ENCODE measurements at places on chromosomes 3 and 15.
A peak's percentile ranks its signal among the peaks of the same experiment; 100 is the strongest.

GRCh38 chr3:157058392-157059071, 101.4 kb downstream of the CCNL1 start:
- DNase-seq, result no peak

DNA sequence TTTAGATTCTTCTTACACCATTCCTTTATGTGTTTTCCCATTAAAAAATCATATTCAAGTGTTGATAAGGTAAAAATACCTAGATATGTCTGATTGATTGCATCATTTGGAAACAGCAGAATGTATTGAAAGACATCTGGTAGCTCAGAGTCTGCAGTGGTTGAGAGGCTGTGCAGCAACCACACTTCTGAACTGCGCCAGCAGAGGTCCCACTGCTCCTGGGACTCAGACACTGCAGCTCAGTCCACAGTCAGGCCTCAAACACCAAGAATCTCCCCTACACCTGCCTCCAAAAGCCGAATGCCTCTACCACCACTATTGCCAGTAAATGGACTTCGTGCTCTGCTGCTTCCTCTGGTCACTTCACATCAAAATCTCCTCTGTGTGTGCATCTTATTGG, 176.9 kb upstream of the LMCD1 start:
- peak; percentile 37 for DNase-seq

DNA sequence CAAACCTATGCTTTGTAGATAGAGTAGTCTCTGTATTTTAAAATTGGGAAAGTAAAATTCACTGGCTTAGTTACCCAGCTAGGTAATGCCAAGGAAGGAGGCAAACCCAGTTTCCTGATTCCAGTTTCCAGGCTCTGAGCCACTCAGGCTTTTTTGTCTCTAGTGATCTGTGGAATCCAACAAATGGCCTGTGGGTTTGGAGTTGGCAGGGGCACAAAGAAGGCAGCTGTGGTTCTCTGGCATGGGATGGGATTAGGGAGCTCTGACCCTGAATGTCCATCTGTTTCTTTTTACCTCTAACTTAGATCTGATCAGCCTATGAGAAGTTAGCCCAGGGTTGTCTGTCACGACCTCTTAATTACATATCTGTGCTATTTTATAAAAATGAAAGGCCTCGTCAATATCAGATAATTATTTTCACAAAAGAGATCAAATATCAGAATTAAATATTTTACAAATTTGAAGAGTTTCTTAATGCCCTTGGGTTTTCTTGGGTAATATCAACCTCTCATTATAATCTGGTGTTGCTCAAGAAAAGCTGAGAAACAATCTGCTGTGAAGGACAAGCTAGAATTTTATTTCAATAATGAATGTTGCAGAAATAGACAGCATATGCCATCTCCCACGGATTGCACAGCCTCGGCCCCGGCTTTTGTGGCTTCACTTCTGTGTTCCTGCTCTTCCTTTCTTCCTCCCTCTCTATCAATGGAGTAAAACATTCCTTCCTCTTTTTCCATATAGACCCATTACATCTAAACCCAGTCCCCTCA, 63.7 kb upstream of the DAZL start:
- DNase-seq, result no peak

DNA sequence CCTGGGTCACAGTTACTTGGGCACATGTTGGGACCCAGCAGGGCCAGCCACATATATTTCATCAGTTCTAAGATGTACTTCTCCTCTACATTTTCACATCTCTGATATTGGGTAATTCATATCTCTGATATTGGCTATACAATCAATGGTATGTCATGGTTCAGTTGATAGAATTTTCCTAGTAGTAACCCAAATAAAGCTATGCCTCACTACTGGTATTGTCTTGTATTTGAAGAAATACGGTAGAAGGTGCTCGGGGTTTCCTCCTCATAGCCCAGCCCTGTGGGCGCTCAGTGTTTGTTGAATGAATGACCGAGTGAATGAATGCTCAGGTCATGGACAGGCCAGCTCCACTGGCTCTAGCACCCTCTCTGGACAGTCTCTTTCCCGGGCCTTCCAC, 94.1 kb downstream of the RAB11A start:
- DNase-seq, result no peak

DNA sequence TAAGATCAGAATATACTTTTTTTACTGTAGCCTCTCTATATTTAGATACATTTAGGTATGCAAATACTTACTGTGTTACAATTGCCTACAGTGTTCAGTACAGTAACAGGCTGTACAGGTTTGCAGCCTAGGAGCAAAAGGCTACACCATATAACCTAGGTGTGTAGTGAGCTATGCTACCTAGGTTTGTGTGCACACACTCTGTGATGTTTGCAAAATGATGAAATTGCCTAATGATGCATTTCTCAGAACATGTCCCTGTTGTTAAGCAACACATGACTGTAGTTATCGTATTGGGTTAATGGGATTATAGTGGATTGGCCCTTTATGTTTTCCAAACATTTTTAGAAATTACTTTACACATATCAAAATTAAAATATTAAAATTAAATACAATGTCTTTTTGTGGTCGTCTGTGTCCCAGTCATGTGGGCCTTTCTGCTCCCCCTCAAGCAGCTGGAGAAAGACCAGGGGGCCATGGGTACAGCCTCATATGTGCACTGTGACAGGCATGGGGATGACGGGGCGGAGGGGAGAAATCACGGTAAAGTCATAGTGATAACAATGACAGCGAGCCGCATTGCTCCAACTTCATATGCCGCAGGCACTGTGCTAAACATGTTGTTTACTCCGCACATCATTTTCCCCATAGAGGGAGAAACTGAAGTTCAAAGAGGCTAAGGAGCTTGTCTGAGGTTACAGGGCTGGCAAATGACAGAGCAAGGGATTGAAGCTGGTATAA, 27.4 kb upstream of the PLA2G4E start:
- DNase-seq, result no peak

GRCh38 chr3:43102773-43103480, 3.0 kb downstream of the POMGNT2 start:
- no peak for DNase-seq

DNA sequence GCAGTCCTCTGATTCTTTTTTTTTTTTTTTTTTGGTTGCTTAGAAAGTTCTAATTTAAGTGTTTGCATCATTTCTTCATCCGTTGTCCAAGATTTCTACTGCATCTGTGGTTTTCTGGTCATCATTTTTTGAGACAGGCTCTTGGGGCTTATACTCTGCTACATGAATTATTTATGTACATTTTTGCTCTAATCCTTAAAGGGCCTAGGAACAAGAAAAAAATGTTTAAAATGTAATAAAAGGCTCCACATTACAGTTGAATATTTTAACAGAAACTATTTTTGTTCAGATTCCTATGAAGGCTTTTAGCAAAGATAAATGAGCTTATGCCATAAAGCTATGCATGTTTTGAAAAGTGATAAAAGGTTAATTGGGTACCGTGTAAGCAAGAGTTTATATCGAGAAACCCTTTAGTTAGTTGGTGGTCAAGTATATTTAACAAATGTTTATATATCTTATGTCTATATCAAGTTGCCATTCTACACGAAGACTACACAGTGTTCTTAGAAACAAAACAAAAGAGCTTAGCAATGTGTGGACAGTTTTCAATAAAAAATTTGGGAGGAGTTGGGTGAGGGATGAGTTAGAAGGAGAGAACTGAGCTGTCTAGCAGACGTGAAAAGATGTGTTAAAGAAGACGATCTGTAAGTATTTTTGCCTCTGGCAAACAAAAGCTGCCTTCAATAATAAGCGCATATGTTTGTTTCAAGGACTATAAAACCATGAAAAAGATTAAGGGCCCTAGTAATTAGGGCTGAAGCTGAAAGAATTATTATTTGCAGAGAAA, 563.6 kb upstream of the NAALADL2 start:
- DNase-seq, result no peak

DNA sequence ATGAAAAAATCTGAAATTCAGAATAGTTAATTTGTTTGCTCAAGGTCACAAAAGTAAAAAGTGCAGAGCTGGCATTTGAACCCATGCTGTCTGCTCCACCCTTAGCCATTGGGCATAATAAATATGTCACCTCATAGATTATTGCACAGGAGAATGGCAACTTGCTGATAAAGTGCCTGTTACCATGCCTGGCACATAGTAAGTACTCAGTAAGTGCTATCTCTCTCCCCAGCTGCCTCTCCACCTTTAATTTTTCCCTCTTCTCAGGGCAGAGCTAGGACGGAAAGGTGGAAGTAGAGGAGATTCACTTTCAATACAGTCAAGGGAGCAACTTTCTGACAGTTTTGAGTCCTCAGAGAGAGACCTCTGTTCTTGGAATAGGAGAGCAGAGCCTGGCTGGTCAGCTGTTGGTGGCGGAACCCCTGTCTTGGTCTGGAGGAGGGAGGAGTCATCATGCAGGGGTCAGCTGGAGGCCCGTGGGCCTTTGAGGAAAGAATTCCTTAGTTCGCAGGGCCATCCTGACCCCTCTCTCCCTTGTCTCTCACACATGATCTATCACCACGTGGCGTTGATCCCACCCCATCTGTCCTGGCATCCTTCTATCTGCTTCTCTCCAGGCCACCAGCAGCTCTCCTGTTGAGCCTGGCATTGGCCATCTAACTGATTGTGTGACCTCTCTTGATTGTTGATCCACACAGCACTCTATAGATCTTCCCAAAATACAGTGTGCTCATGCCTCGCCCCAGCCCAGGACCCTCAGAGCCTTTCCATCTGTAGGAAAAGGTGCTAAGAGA, 149.3 kb downstream of the RPLP1 start:
- DNase-seq, result no peak

DNA sequence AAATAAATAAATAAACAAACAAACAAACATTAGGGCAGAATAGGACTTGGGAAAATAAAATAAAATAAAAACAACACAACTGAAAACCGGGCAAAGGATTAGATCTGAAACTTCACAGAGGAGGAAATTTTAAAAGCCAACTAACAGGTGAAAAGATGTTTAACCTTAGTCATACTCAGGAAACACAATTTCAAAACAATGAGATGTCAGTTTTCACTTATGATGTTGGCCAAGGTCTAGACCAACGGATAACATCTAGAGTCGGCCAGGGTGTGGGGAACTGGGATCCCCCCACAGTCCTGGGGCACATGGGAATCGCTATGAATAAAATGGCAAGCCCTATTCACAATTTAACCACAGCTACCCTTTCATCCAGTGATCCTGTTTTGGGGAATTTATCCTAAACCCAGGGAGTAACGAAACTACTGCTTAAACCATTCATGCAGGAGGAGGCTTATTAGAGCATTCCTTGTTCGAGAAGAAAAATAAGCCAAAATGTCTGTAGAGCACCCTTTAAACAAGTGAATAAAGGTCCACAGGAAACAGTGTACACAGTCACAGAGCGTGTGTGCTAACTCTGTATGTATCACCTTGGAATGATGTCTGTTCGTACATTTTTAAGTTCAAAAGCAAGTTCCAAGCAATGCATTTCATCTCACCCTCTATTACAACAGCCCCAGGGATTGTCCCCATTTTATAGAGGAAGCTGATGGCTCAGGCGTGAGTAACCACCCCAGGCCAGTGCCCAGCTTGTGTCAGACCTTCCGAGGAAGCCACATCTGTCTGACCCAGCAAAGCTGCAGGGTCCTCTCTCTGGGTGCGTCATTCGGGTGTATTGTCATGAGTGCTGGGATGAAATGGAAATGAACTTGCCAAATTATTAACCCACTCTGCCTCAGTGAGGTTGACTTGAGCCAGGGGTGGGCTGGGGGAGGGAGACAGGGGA, 6.3 kb upstream of the ANPEP start:
- DNase-seq, result no peak

DNA sequence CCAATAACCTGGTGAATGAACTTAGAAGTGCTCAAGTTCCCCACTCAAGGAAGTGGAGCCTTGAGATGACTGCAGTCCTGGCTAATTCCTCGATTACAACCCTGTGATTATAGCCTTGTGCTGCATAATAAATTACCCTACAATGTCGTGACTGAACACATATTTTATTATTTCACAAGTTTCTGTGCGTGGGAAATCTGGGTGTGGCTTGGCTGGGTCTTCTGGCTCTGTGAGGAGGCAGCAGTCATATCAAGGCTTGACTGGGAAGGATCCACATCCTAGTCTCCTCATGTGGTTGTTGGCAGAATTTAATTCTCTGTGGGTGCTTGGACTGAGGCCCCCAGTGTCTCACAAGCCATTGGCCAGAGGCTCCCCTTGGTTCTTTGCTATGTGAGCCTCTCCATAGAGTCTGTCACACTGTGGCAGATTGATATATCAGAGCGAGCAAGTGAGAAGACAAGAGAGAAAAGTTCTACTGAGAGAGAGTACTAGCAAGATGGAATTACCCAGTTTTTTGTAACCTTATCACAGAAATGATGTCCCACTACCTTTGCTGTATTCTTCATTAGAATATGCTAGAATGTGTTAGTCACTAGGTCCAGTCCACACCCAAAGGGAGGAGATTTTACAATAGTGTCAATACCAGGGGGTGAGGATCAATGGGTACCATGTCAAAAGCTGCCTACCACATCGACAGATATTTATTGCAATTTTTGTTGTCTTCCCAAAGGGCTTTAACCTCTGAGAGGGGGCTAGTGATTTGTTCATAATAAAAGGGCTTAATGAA, 102.8 kb upstream of the TBC1D5 start:
- no peak for DNase-seq

DNA sequence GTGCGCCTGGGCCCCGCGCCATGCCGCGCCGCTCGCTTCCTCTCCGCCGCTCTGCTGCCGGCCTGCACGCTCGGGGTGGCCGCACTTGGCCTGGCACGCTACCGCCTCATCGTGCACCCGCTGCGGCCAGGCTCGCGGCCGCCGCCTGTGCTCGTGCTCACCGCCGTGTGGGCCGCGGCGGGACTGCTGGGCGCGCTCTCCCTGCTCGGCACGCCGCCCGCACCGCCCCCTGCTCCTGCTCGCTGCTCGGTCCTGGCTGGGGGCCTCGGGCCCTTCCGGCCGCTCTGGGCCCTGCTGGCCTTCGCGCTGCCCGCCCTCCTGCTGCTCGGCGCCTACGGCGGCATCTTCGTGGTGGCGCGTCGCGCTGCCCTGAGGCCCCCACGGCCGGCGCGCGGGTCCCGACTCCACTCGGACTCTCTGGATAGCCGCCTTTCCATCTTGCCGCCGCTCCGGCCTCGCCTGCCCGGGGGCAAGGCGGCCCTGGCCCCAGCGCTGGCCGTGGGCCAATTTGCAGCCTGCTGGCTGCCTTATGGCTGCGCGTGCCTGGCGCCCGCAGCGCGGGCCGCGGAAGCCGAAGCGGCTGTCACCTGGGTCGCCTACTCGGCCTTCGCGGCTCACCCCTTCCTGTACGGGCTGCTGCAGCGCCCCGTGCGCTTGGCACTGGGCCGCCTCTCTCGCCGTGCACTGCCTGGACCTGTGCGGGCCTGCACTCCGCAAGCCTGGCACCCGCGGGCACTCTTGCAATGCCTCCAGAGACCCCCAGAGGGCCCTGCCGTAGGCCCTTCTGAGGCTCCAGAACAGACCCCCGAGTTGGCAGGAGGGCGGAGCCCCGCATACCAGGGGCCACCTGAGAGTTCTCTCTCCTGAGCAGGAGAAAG, 951 bp downstream of the GPR62 start:
- no peak for DNase-seq

DNA sequence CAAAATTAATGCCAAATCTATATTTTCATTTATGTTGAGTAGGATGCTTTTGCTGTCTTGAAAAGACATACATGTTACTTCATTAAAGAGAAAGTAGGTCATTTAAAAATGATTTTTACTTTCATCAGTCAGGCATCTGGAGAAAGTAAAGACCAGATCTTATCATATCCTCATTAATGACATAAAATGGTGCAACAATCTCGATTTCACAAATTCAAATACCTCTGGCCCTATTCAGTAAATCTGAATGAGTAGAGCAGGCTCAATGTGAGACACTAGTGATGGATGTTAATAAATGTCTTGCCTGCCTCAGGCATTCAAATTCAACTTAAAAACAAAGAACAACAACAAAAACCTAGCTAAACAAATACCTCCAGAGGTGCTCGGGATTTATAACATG, 714.1 kb downstream of the NAALADL2 start:
- no peak for DNase-seq

- no peak for DNase-seq
These were observed 11.1 kb downstream of the DCUN1D1 start for GRCh38 chr3:182969277-182969676.

- no peak for DNase-seq
These were observed 92.0 kb upstream of the RNU6-1 start for GRCh38 chr15:67931861-67932260.

All from hippocampal formation (tissue), 2 donors.